ENCODE measurements at places on chromosomes 1 and 21. TPM values are rescaled to one million over a fixed set of nuclear protein-coding genes. Genes with fewer than 3 reads are reported as not detected.

SVBP gene
- total RNA-seq: 28.7 TPM

HSF2BP gene
- total RNA-seq: 1.1 TPM

CELA2B gene
- total RNA-seq: not detected

FALEC gene
- total RNA-seq: 1.0 TPM

ZNF687 gene
- total RNA-seq: 56.8 TPM

- H3K4me3 ChIP-seq: no peak overlapping the region
- H3K36me3 ChIP-seq: no peaks in the 10 kb centered on the region
- H3K27ac ChIP-seq: no peak overlapping the region
- no peaks in the 10 kb centered on the region for H3K27me3 ChIP-seq
- no peak for DNase-seq
- peaks cover 22% of the 10 kb centered on the region for H3K4me1 ChIP-seq
These were observed 495.6 kb upstream of the C1orf87 start for GRCh38 chr1:60569189-60569588.

DNA sequence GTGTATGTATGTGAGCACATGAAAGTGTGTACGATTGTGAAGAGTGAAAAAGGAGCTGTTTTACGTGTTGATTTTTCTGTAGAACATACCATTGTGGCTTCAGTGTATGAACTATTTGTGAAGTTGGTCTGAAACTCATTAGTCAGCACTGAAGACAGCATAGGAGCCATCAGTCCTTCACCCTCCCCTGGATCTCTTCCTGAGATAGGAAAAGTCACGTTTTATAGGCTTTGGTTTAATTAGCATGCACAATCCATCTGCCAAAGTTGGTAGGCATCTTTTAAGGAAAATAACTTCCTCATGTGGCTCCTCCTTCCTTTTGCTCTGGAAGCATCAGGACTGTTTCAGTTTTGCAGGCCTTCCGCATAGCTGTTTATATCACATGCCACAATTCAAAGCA, 1.4 kb upstream of the RABIF start:
- H3K4me3 ChIP-seq: no peak overlapping the region
- peaks cover 22% of the 10 kb centered on the region for H3K36me3 ChIP-seq
- no peaks in the 10 kb centered on the region for H3K27me3 ChIP-seq
- DNase-seq: no peak
- peaks cover 27% of the 10 kb centered on the region for H3K4me1 ChIP-seq
- no peak overlapping the region for H3K27ac ChIP-seq

GRCh38 chr21:45975020-45975666, 6.4 kb upstream of the COL6A1 start:
- H3K27ac ChIP-seq: no peak overlapping the region
- peaks cover 7% of the 10 kb centered on the region for H3K27me3 ChIP-seq
- DNase-seq: peak; percentile 56
- H3K4me1 ChIP-seq: peaks cover 27% of the 10 kb centered on the region

DNA sequence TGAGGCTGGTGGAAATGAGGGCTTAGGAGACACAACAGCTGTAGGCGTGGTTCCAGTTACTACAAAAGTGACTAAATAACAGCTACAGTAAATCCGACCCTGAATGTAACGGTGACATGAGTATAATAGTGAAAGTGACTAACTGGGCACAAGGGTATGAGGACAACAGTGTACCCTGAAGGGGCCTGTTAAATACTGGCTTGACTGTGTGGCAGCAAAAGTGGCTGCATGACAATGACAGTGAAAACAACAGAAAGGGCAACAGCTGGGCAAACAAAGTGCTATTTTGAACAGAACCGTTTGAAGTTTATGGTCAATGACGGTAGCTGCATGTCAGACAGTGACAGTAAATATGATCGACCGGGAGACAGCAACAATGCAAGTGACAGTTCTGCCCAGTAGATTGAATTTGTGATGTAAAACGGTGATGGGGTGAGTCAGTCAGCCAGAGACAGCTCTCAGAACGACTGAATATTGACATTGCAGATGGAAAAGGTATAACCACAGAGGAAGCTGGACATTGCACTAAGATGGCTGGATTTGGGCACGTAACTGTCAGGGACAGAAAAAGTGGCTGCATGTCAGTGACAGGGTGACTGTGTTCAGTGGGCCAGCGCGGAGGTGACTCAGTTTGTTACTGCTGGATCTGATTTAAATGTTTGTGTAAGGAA, 1.2 kb upstream of the ZBTB40 start:
- DNase-seq: no peak
- peak overlapping the region; percentile 89 for H3K27ac ChIP-seq
- H3K36me3 ChIP-seq: no peaks in the 10 kb centered on the region
- H3K4me3 ChIP-seq: peak overlapping the region; percentile 36
- H3K4me1 ChIP-seq: peaks cover 36% of the 10 kb centered on the region
- H3K27me3 ChIP-seq: no peaks in the 10 kb centered on the region

DNA sequence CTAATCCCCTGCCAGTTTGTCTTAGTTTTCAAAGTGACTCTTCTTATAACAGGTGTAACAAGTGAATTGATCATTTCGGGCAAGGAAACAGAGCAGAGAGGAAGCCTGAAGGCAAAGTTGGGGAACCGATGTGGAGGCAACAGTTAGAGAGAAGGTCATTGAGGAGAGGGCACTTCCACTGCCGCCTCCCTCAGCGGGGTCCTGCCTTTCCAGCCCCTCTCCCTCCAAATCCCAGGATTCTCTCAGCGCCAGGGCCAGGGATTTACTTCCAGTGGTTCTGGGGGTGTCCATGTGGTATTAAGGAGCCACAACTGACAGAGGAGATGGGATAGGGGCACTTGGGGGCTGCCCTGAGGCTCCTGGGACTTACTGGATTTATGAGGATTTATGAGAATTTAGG, 39.7 kb upstream of the PDE9A start:
- H3K4me1 ChIP-seq: no peaks in the 10 kb centered on the region
- DNase-seq: no peak
- no peak overlapping the region for H3K4me3 ChIP-seq
- peaks cover 17% of the 10 kb centered on the region for H3K27me3 ChIP-seq

GRCh38 chr21:35222541-35222941, 173.4 kb upstream of the RUNX1 start:
- H3K36me3 ChIP-seq: no peaks in the 10 kb centered on the region
- peaks cover 38% of the 10 kb centered on the region for H3K4me1 ChIP-seq
- H3K4me3 ChIP-seq: no peak overlapping the region
- H3K27me3 ChIP-seq: no peaks in the 10 kb centered on the region
- no peak overlapping the region for H3K27ac ChIP-seq

GRCh38 chr1:207365063-207365462, 43.6 kb downstream of the CD55 start:
- H3K36me3 ChIP-seq: no peaks in the 10 kb centered on the region
- DNase-seq: no peak
- no peaks in the 10 kb centered on the region for H3K27me3 ChIP-seq
- H3K4me1 ChIP-seq: no peaks in the 10 kb centered on the region
- H3K27ac ChIP-seq: no peak overlapping the region

DNA sequence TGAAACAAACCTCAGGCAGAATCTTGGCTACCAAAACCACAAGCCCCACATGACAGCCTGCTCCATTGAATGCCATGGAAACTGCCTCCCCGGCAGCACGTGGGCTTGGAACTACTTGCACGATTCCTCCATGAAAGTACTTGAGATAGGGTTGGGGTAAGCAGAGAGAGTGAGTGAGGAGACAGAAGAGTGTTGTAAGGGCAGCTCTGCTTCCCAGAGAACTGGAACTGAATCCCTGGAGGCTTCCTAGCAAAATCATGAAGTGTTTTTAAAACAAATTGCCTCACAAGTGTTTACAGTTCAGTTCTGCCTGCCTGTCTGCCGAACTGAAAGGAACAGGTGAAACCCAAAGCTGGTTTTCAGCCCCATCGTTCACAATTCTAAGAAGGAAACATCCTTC, 35.3 kb upstream of the DNASE2B start:
- no peak overlapping the region for H3K27ac ChIP-seq
- H3K4me1 ChIP-seq: no peaks in the 10 kb centered on the region
- H3K36me3 ChIP-seq: no peaks in the 10 kb centered on the region
- no peak overlapping the region for H3K4me3 ChIP-seq
- no peak for DNase-seq

GRCh38 chr1:30652152-30652841, 71.1 kb downstream of the MATN1 start:
- no peak for DNase-seq
- H3K27ac ChIP-seq: peak overlapping the region; percentile 86
- peaks cover 11% of the 10 kb centered on the region for H3K27me3 ChIP-seq
- peaks cover 10% of the 10 kb centered on the region for H3K36me3 ChIP-seq
- peaks cover 9% of the 10 kb centered on the region for H3K4me1 ChIP-seq

DNA sequence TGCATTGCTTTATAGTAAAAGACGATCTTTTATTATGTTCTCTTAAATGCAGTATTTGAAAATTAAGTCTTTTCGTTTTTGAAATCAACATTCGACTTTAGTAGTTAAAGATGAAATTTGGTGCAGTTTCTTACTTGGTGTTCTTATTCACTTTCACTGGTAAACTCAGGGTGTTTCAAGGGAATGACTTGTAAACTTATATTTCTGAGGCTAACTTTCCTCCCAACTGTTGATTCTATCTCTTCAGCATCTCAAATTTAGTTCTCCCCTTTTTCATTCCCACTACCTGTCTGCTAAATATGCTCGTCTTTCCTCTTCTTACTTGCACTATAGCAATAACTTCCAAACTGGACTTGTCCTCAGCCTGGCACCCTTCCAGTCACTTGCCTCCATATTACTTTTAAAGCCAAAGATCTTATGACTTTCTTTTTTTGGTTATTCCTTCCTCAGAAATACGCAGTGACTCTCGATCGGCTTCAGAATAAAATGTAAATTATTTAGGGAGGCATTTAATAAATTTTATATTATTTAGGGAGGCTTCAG, 988 bp downstream of the SLC35A3 start:
- H3K27ac ChIP-seq: peak overlapping the region; percentile 95
- H3K4me1 ChIP-seq: peaks cover 22% of the 10 kb centered on the region
- no peaks in the 10 kb centered on the region for H3K36me3 ChIP-seq
- DNase-seq: no peak

DNA sequence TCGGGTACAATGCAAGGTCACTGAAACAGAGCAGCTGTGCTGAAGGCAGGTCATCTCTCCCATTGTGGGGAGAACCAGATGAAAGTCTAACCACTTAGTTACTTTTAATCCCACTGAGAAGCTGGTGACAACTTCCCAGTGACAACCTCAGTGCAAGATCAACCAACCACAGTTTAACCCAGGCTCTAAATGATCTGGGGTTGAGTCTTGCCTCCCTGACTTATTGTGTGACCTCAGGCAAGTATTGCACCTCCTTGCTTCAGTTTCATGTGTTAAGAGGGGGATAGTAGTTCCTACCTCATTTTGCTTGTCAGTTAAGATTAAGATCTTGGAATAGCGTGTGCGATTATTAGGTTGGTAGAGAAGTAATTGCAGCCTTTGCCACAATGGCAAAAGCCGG, 3.2 kb downstream of the ZP4 start:
- H3K4me1 ChIP-seq: no peaks in the 10 kb centered on the region
- no peak overlapping the region for H3K4me3 ChIP-seq

DNA sequence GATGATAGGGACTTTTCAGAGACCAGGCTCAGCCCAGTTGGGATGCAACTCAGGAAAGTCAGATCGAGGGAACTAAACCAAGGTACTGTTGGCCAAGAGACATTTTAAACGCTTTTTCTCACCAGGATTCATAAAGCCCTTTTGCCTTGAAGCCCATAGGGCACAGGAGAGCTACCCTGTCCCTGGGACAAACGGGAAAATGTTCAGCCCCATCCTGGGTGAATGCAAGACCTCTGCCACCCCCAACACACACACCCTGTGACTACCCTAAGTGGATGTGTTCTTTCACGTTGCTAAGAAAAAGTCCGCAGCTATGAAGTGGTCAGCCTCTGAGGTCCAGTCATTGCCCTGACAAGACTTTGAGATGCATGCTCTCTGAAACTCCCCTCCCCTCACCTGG, 58.4 kb downstream of the ITPKB start:
- DNase-seq: no peak
- H3K27ac ChIP-seq: peak overlapping the region; percentile 94
- H3K36me3 ChIP-seq: no peaks in the 10 kb centered on the region
- peaks cover 55% of the 10 kb centered on the region for H3K4me1 ChIP-seq

DNA sequence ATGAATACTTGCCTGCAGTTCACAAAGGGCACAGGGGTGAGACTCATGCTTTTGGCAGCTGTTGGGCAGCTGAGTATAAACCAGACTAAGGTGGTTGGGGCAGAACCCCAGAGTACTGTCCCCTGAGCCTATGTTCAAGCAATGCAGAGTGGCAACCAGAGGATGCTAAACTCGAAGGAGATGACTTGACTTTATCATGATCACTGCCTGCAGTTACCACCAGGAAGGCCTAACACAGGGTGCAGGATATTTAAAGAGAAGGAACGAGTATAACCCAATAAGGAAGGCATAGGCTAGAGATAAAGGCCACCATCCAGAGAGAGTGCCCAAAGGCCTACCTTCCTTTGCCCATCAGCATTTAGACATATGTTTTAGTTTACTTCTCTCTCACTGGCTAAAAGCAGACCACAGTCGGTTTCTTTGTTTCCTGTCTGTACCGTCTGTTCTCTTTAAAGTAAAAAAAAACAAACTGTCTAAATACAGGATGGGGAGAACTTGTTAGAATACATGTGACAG, 83.3 kb downstream of the MPZL1 start:
- H3K4me1 ChIP-seq: peaks cover 10% of the 10 kb centered on the region
- H3K27ac ChIP-seq: no peak overlapping the region
- no peak overlapping the region for H3K4me3 ChIP-seq
- H3K27me3 ChIP-seq: no peaks in the 10 kb centered on the region
- peaks cover 22% of the 10 kb centered on the region for H3K36me3 ChIP-seq

DNA sequence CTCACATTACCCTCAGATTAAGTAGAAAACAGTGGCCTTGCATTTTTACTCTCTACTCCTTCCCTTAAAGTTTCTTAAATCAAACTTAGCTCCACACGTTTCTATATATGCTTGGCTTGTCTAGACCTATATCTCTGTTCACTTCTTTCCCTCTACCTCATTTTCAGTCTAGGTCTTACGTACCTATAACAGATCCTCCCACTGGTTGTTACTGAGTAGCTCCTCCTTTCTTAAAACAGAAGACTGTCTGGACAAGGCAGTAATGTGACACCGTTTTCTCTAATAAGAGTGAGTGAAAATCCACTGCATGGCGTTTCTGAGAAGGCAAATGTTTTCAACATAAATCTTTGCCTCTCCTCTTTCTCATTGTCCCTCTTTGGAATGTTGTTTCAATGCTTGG, 211.7 kb upstream of the POGK start:
- H3K36me3 ChIP-seq: no peaks in the 10 kb centered on the region
- H3K27ac ChIP-seq: no peak overlapping the region
- H3K4me3 ChIP-seq: no peak overlapping the region
- no peaks in the 10 kb centered on the region for H3K4me1 ChIP-seq
- no peak for DNase-seq

GRCh38 chr1:181127898-181128453, 39.5 kb downstream of the IER5 start:
- no peaks in the 10 kb centered on the region for H3K36me3 ChIP-seq
- DNase-seq: no peak
- peaks cover 52% of the 10 kb centered on the region for H3K4me1 ChIP-seq
- H3K27ac ChIP-seq: no peak overlapping the region
- H3K4me3 ChIP-seq: no peak overlapping the region
- H3K27me3 ChIP-seq: peaks cover 7% of the 10 kb centered on the region

- 0 out of 2 replicates have a peak overlapping the region, but pooled peaks have one; percentile 63 for H3K27ac ChIP-seq
- no peaks in the 10 kb centered on the region for H3K27me3 ChIP-seq
- no peak overlapping the region for H3K4me3 ChIP-seq
- peak; percentile 54 for DNase-seq
- H3K4me1 ChIP-seq: peaks cover 9% of the 10 kb centered on the region
- H3K36me3 ChIP-seq: peaks cover 25% of the 10 kb centered on the region
These were observed 2.7 kb upstream of the PSMD4 start for GRCh38 chr1:151251656-151252470.
